DND-41 (cell line): ENCODE measurements at places on chromosomes 7 and 10.

GRCh38 chr7:21806388-21806787, 139.3 kb downstream of the CDCA7L start:
- DNase-seq: no peak

GRCh38 chr10:12502526-12503274, 153.4 kb downstream of the CAMK1D start:
- DNase-seq: no peak

GRCh38 chr7:100221767-100222444, 2.2 kb downstream of the PVRIG start:
- no peak for DNase-seq

DNA sequence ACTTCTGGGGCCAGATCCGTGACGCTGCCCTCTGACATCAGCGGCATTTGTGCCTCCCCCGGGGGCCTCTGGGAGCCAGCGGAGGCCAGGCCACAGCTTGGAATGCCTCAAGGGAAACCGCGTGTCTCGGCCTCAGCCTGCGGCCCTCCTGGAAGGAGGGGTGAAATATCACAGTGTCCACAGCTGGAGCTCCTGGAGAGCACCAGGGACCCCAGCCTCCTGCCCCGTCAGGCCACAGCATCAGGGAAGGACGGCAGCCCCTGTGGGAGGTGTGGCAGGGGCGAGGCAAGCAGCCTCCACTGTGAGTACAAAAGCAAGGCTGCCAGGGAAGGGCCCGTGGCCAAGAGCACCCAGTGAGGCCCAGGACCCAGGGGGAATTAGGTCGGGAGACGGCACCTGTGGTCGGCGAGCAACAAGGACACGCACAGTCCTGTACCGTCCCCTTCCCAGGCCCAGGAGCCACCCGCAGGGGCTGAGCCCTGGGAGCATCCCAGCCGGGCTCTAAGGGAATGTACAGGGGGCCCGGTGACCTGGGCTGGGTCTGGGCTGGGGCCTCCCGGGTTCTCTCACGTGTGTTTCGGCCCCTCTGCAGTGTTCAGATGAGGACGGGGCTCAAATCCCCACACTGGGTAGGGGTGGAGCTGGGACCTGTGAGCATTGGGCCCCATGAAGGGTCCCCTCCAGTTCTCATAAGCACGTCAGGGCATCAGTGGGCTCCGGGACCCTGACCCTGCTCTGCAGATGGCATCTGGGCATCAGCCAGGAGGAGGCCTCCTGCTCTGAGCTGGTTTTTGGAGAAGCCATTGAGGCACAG, 18.7 kb upstream of the KNDC1 start:
- no peak for DNase-seq

GRCh38 chr7:27101957-27102580, 414 bp downstream of the HOXA2 start:
- no peak for DNase-seq

DNA sequence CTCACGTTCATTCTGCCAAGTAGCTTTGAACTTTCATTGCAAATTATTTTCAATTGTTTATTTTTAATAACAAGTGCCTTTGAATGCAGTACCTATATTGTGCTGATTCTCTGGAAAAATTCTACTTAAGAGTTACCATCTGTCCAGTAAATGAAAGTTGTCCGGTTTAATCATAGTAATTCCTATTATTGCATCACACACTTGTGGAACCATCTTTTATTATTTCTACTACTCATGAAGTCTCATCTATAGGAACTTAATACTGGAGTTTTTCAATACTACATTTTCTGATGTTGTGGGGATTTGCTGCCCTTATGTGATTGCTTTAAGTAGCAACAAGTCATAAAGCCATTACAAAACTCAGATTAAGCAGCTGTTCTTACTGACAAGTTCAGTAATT, 16.5 kb upstream of the SKAP2 start:
- no peak for DNase-seq

DNA sequence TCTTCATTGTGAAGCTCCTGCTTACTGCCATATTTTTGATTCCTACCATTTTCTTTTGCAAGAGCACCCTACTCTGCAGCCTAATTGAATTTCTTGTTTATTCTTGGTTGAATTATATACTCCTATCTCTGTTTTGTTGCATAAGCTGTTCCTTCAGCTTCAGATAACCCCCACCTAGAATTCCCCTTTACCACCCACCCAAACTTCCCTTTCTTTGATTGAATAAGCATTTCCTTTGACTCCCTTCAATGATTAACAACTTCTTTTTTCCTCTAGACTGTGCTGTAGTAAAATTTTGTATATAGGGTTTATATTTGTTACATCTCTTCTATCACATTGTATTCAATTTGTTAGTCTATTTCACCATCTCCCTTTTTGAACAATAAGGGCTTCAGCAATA, 168.1 kb downstream of the GPR37 start:
- DNase-seq: no peak

GRCh38 chr7:2730846-2731770, 43.1 kb downstream of the AMZ1 start:
- DNase-seq: no peak

DNA sequence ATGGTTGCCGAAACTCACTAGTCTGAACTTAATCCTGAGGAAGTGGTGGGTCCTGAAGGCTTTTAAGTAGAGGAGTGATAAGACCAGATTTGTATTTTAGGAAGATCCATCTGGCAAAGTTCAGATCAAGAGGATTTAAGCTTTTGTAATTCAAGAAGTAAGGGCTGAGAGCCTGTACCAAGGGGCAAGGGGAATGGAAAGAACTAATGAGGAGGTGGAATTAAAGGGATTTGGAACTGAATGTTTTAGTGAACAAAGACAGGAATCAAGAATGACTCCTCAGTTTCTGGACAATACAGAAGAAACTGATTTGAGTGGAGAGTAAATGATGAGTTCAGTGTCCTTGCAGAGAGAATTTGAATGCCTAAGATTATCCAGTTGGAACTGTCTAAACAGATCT, 249.0 kb downstream of the C7orf25 start:
- no peak for DNase-seq

DNA sequence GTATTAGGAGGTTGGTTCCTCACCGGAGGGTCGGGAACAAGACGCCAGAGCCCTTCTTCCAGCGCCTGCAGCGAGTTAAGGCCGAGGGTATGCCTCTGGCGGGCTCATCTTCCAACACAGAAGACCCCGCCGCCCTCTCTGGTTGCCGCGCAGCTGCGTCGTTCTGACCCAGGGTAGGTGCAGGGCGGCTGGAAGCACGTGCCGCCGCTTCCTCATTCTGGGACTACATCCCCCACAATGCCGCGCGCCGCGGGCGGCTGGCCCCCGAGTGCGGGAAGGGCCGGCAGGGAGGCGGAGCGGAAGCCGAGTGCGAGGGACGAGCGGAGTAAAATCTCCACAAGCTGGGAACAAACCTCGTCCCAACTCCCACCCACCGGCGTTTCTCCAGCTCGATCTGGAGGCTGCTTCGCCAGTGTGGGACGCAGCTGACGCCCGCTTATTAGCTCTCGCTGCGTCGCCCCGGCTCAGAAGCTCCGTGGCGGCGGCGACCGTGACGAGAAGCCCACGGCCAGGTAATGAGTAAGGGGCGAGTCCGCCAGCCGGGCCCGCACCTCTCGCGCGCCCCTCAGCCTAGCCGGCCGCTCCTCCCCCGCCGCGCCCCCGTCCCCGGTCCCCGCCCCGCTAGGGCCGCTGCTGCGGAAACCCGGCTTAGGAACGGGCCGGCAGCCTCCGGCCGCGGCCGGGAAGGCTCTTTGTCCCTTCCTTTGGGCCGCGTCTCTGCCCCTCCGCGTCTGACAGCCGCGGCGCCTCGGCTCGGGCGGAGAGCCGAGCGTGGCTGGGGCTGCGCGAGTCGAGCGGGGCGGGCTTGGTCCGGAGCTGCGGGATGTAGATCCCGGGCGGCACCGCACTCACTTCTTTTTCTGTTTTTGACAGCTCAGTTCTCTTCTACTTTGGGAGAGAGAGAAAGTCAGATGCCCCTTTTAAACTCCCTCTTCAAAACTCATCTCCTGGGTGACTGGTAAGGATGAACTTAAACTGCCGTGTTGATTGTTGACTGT, at the start of gene CCDC126:
Gene CCDC126 (plus strand): TSS at position 289 of the 998 bp plus-strand sequence. CDS start 13,934 bp downstream, outside the sequence.
- peak; percentile 84 for DNase-seq

DNA sequence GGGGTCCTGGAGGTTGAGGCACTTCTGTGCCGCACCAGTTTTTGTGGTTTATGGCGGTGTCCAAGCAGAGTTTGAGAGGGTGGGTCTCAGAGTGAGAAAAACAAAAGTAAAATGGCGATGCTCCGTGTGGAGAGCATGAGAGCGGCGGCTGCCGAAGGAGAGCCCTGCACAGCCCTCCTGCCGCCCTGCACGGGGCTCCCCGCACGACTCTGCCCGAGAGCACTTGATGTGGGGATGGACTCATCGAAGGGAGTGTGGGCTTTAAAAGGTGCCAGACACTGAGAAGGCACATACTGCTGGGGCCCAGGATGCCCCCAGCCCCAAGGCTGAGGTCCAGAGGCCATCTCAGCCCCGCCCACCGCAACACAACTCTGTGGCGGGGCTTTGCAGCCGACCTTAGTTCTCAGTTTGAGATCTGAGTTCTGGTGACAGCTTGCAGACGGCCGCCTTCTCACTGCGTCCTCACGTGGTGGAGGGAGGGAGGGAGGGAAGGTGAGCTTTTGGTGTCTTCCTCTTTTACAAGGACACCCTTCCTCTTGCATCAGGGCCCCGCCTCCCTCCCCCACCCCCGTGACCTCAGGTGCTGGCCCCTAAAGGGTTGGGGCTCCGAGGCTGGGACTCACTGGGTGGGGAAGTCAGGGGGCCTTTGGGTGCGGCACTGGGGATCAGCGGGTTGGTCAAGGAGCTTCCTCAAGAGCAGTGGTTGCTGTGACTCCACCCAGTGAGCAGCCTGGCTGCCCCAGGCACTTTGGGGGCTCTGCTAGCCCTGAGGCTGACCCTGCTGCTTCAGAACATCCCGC, 69.1 kb downstream of the NKX6-2 start:
- no peak for DNase-seq

- DNase-seq: no peak
These were observed 15.8 kb downstream of the NET1 start for GRCh38 chr10:5428133-5428532.

GRCh38 chr10:100896876-100897461, 15.8 kb upstream of the SLF2 start:
- no peak for DNase-seq
